Kidney (tissue), 22 donors: ENCODE measurements at places on chromosomes 6 and 20. TPM values are rescaled to one million over a fixed set of nuclear protein-coding genes. Genes with fewer than 3 reads are reported as not detected.

Gene MAS1L
- polyA plus RNA-seq = not detected

Gene PSORS1C1
- polyA plus RNA-seq = 2.1 TPM

Gene CTAGE9
- polyA plus RNA-seq = not detected

- DNase-seq = no peak
- H3K27me3 ChIP-seq = no peaks in the 10 kb centered on the region
- no peak overlapping the region for H3K27ac ChIP-seq
- H3K4me3 ChIP-seq = peak overlapping the region; percentile 86
Observed at GRCh38 chr6:137868721-137869548, 1.9 kb downstream of the TNFAIP3 start.

- H3K36me3 ChIP-seq = no peaks in the 10 kb centered on the region
- H3K4me1 ChIP-seq = no peaks in the 10 kb centered on the region
Observed at GRCh38 chr20:1377984-1378734, 14.7 kb downstream of the FKBP1A start.

- no peaks in the 10 kb centered on the region for H3K36me3 ChIP-seq
- DNase-seq = no peak
- no peak overlapping the region for H3K27ac ChIP-seq
Observed at GRCh38 chr6:1703923-1704322, 94.2 kb downstream of the FOXC1 start.

GRCh38 chr6:23566418-23566817, 559.6 kb upstream of the NRSN1 start:
- H3K27me3 ChIP-seq = no peaks in the 10 kb centered on the region
- H3K4me1 ChIP-seq = no peaks in the 10 kb centered on the region
- DNase-seq = no peak
- no peaks in the 10 kb centered on the region for H3K36me3 ChIP-seq
- H3K27ac ChIP-seq = no peak overlapping the region

GRCh38 chr6:158253248-158253647, 59.0 kb upstream of the TULP4 start:
- no peaks in the 10 kb centered on the region for H3K4me1 ChIP-seq
- H3K27ac ChIP-seq = no peak overlapping the region
- no peak for DNase-seq
- H3K36me3 ChIP-seq = no peaks in the 10 kb centered on the region
- H3K4me3 ChIP-seq = no peak overlapping the region
- H3K27me3 ChIP-seq = no peaks in the 10 kb centered on the region
